ENCODE measurements at places on chromosomes 4 and X.

GRCh38 chr4:182179105-182179504 is 64.1 kb upstream of the TENM3 start:
- no peak for DNase-seq

DNA sequence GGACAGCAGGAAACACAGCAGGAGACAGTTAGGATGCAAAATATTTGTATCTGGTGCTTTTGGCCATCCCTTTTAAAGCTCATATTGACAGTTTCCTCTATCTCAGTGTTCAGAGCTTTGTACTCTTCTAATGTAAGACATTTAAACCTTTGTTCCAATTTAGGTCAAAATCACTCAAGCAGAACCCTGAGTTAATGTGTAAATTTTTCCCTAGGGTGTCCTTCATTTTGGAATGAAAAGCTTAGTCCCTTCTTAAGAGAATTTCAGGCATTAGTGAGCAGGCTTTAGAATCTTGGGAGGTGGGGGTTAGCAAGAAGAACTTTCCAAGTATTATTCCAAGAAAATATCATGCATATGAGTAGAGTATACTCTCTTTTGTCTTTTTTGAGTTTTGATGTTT is 188.7 kb downstream of the GBA3 start:
- DNase-seq: no peak

DNA sequence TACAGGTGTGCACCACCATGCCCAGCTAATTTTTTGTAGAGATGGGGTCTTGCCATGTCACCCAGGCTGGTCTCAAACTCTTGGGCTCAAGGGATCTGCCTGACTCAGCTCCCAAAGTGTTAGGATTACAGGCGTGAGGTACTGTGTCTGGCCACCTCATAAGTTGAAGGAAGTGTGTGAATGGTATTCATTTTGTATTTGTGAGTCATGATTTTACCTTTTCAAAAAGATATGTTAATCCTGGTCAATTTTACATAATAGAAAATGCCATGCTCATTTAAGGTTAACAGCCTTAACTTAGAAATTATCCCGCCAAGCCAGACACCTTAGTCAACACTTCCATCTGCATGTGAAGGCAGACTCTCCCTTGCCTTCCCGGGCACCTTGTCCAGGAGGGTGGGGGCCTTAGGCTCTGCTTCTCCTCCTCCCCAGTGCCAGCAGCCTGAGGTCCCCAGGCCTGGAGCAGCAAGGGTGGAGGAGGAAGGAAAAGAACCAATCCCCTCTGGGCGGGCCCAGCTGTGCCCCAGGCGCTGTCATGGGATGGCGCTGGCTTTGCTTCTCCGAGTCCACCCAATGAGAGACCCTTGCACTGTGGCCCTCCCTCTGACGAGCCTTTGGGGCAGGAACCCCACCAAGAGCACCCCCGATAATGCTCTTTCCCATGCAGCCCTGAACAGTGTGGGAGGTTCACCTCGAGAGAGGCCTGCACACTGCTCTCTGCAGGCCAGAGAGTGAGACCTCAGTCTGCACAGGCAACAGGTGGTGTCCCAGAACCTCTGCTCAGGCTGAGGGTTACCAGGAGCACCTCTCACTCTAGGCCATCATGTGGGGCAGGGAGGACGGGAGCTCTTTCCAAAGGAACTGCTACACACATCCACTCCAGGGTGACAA is 37.3 kb downstream of the RNF212 start:
- DNase-seq: no peak

- no peak for DNase-seq
Measured at GRCh38 chr4:102809691-102810090, 17.7 kb downstream of the UBE2D3 start.

DNA sequence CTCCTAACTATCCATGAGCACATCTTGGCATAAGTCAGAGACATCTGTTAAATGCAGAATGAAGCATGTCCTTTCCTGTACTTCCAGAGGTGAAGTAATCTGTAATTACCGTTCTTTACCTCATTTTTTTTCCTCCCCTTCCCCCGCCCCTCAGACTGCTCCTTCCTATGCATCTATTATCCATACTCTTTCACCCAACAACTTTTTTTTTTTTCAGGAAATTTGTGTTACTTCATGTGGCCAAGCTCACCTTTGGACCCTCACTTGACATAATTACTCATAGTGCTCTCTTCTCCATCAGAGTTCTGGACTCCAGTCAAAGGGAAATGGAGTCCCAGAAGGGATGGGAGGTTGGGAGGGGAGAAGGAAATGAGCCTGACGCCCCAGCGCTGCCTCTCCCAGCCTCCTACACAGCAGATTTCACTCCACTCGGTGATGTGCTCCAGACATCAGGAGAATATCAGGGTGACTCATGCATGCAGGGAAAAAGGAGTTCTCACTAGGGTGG is 568.8 kb downstream of the STIM2 start:
- no peak for DNase-seq

- DNase-seq: no peak
Measured at GRCh38 chrX:70922774-70923473, 8.0 kb downstream of the SLC7A3 start.

DNA sequence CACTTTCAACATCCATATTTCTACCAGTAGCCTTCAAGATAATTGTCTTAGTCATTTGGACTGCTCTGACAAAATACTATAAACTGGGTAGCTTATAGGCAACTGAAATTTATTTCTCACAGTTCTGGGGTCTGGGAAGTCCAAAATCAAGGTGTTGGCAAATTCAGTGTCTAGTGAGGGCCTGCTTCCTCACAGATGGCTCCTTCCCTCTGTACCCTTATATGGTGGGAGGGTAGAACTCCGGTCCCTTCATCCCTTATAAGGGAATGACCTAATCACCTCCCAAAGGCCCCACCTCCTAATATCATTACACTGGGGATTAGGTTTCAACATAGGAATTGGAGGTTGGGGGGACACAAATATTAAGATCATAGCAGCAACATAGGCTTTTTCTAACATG is 7.4 kb upstream of the TBC1D25 start:
- no peak for DNase-seq

DNA sequence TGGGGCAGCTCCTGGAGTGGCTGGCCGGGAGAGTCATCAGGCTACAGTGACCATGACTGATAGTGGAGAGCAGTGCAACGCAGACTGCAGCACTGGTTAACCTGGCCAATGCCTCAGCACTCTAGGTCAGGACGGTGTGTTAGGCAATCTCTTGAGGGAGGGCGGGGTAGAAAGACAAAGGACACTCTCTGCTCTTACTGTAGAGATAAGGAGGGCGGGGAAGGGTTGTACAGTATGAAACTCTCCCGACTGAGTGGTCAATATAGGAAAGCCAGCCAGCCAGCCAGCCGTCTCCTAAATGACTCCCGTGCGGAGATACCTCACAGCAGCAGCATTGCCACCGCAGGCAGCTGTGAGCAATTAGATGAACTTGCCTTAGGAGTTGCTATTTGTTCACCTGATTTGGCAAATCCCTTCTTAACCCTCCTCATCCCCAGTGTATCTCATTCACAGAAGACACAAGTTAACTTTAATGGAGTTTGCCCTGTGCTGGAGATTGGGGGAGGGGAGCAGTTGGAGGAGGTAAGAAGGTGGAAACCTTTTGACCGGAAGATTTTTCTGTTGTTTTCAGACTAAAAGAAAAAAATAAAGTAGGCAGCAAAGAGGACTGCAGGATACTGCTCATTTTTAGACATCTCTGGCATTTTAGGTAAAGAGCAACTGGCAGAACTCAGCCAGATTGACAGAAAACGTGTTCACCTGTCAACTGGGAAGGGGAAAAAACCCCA is 330.5 kb downstream of the HNRNPD start:
- no peak for DNase-seq

DNA sequence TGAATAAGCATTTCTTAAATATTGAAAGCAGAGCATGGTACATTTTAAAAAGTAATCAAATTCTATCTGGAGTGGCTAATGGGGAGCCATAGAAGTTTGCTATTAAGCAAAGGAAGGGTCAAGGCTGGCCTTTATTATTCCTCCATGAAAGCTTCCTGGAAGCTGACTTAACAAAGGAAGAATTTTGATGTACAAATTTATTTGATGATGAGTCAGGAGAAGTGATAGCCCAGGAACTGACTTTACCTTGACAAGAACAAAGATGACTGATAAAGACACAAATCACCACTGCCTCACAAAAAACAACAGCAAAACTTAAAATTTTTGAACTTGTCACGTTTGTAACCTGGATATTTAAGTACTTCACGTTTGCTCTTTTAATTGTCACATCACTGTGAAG is 872.1 kb downstream of the PCDH7 start:
- no peak for DNase-seq

- no peak for DNase-seq
Measured at GRCh38 chr4:168101026-168101425, 8.7 kb downstream of the ANXA10 start.

- no peak for DNase-seq
Measured at GRCh38 chrX:70084592-70085240, 22.5 kb downstream of the OTUD6A start.

GRCh38 chr4:66443008-66443407 is 772.7 kb upstream of the EPHA5 start:
- DNase-seq: no peak

DNA sequence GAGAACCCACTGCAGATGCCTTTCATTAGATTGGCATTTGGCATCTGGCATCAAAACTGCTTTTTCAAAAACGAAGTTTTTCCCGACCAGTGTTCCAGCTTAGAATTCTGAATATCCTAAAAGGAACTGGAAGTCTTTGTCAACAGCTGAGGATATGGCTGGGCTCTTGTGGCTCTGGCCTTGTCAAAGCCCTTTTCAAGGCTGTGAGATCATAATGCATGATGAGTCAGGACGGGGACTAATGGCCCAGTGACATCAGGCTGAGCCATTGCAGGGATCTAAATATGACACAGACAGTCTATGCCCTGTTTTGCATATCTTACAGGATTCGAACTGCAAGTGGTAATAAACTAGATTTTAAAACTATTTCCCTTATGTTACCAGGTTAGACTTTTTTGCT is 306.4 kb downstream of the PTTG2 start:
- no peak for DNase-seq

DNA sequence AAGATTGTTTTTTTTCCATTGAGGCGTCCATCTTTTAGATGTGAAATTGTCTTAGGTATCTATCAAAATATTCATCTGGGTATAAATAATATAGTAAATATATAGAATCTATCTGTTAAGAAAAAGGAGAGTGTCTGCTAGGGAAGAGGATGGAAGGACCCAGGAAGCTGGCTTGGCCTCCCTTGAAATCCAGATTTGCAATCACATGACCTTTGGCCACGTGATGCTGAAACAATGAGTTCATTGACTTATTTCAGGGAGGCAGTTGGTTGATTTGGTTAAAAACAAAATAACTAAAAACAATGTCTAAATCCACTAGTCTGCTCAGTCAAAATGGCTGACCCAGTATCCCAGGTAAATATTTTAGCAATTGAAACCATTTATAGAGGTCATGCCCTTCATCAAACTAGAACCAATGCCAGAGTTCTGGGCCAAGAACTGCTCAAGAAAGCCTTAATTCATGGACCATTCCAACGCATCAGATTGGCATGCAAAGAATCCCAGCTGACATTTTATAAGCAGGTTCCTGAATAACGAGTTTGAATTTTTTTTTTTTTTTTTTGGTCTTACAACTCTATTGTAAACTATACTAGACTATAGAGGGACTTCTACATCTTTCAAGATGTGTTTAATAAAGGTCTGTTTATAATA is 172.7 kb downstream of the MID1 start:
- no peak for DNase-seq

- DNase-seq: no peak
Measured at GRCh38 chr4:122621016-122621507, at the start of gene IL21. TSS of gene IL21 (minus strand) at chr4:122621066. CDS start at chr4:122621011, 55 bp downstream.

- DNase-seq: no peak
Measured at GRCh38 chr4:114229706-114230105, 250.3 kb upstream of the ARSJ start.

DNA sequence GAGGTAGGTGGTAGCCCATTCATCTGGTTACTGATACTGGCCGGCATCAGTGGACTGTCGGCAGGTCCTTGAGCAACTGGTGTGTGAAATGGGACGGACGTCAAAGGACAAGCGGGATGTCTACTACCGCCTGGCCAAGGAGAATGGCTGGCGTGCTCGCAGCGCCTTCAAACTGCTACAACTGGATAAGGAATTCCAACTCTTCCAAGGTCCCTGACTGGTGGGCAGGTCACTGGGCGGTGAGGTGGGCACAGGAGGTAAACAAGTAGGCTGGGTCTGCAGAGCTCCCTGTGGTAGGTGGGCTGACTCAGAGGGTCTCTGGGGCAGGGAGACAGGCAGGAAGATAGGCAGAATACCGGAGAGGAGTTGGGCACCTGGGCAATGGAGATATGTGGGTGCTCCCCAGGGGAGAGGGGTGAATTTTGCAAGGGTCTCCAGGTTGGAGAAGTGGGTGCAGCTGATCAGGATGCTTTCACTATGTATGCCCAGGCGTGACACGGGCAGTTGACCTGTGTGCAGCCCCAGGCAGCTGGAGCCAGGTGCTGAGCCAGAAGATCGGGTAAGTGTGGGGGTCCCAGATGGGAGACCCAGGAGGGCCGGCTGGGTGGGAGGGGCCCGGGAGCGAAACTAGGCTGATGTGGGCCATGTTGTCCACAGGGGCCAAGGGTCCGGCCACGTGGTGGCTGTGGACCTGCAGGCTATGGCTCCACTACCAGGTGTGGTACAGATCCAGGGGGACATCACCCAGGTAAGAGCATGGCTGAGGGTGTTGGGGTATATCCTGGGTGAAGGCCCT is 2.2 kb downstream of the FTSJ1 start:
- no peak for DNase-seq

- no peak for DNase-seq
Measured at GRCh38 chrX:132199941-132200340, 19.3 kb downstream of the RAP2C start.

DNA sequence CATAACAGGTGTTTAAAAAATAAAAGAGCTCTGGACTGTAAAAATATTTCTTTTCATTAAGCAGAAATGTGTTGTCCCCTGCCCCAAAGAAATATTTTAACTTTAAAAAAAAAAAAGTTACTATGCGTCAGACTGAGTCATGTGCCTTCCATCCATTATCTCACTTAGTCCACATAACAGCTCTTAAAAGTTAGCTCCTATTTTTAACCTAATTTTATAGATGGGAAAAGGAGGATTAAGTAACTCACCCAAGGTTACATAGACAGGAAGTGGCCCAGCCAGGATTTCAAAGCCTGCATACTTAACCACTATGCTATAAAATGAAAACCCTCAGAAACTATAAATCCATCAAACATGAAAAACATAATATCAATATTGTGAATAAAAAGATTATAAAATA is 97.7 kb downstream of the MANBA start:
- no peak for DNase-seq

- DNase-seq: no peak
Measured at GRCh38 chr4:4787421-4787820, 72.0 kb upstream of the MSX1 start.

DNA sequence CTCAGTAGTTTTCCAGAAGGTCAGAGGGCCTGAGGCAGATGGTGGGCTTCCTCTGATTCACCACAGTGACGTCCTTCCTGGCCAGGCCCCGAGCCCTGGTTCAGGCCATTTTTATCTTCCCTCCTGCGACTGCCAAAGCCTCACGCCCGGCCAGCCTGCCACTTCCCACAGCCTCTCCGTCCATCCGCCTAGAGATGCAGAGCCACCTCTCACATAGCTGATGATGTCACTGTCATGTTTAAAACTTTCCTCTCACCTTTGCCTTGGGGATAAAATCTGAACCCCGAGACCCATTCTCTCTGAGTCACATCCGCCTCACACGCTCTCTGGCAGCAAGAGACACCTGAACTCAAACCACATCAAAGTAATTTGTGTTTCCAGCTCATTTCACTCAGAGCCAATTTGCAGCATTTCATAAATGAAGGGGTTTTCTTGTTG is 175.3 kb downstream of the QDPR start:
- peak; percentile 70 for DNase-seq

All from T-helper 22 cell (primary cell).